Right lung (tissue), 10 donors: ENCODE measurements at places on chromosomes 5 and 9.
A peak's percentile ranks its signal among the peaks of the same experiment; 100 is the strongest.

DNA sequence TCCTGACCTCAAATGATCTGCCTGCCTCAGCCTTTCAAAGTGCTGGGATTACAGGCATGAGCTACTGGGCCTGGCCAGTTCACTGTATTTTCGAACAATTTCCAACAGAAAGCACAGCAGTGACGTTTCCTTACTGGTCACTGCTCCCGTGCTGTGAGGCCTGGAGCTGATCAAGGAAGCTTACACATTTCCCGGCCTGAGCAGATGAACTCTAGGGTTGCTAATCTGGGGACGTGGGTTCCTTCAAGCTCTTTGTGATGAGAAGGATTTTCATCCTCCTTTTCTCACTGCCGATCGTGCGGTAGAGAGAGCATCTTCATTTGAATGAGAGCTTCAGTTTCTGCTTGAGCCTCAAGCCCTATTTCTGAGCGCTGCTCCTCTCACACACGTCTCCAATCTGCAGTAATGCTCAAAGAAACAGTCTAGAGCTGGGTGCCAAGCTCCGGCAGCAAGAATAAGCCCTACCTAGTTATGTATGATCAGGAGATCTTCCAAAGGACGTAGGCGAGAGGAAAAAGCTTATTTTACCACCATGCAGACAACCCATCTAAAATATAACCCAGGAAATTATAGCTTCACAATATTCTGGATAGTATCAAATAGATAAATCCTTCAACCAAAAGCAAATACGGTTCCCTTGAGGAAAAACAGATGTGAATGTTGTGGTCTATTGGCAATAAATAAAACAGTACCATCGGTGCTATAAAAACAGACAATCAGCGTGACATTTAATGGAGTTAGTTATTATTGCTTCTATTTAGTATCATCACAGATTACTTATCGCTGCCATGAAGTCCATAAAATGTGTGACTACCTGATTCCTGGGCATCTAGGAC is 7.3 kb upstream of the SPATA24 start:
- DNase-seq = no peak

- DNase-seq = no peak
Measured at GRCh38 chr9:95307538-95307937, 10.0 kb downstream of the FANCC start.

GRCh38 chr5:142571371-142571770 is 114.5 kb downstream of the FGF1 start:
- DNase-seq = no peak

GRCh38 chr5:174559141-174559540 is 165.2 kb upstream of the MSX2 start:
- no peak for DNase-seq

DNA sequence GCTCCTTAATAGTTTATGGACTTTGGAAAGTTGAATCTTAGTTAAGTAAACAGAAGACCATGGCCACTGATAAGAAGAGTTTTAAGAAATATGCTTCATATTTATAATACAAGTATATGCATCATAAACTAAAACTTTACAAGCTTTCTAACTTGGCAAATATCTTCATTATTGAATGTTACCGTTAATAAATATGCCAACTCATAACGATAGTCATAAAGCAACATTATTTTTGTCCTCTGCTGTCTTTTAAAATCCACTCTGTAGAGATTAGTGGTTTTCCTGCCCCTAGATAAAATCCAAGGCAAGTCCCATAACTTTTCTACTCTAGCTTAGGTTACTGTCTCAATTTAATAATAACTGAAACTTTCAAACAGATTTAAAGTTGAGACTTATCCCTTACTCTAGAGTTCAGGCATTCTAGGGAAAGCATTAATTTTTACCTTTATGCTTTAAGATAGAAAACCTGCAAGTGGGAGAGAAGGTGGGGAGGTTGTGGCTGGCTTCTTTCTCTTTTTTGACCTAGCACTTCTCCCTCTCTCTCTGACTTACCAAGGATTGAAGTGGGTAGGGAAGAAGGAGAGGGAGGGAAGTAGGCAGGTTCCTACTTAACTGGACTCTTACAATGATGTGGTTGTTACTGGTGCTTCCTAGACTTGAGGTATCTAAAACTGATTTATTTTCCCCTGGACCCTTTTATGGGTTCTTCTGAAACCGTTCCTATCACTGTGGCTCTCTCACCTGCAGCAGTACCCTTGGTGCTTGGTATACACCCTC is 29.6 kb downstream of the RNF145 start:
- no peak for DNase-seq

- peak; percentile 83 for DNase-seq
Measured at GRCh38 chr9:104868687-104869404, 59.1 kb downstream of the ABCA1 start.

DNA sequence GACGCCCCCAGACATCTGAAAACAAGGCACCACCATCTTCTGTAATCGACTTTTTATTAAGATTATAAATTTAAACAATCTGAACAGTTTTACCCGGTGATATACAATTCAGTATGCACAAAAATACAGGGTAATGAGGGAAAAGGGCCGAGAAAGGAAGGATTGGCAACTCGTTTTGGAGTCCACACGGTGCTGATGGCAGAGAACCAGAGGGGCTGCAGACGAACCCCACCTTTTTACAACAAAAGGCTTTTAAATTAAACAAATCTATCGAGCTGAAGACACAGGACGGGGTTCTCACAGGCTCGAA is 2.6 kb downstream of the IER5L start:
- DNase-seq = no peak

DNA sequence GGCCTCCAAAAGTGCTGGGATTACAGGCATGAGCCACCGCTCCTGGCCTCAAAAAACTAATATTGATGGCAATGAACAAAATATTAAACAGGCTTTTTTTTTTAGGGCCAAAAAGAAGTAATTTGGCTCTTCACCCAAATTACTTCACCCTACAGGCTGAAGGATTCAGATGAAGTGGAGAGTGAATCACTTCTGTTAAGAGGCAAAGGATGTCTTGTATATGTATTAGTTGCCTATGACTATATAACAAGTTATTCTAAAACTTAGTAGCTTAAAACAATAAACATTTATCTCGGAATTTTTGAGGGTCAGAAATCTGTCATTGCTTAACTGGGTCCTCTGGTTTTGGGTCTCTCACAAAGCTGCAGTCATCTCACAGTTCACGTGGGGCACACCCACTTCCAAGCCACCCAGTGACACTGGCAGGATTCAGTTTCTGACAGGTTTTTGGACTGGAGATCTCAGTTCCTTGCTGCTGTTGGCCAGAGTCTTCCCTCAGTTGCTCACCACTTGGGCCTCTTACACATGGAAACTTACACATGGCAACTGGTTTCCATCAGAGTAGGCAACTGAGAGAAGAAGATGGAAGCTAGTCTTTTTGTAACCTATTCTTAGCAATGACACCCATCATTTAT is 66.7 kb downstream of the IQGAP2 start:
- DNase-seq = no peak
